Epithelial cell of umbilical artery (primary cell): ENCODE measurements at places on chromosomes 1 and 21. TPM values are rescaled to one million over a fixed set of nuclear protein-coding genes. Genes with fewer than 3 reads are reported as not detected.

The C21orf58 gene
- 5.5 and 6.4 TPM in 2 replicates for total RNA-seq

The OR2AJ1 gene
- not detected in 2 replicates for total RNA-seq

The PCNX2 gene
- total RNA-seq, result 7.8 and 13.1 TPM in 2 replicates

The LRRC7 gene
- total RNA-seq, result under 0.01 TPM in 1 of 2 replicates, not detected in the other

The DMRTA2 gene
- total RNA-seq, result not detected in 2 replicates

The KCTD3 gene
- total RNA-seq, result 36.4 and 40.3 TPM in 2 replicates
